ENCODE measurements at places on chromosomes 2 and 18.

- DNase-seq, result no peak
These were observed 31.8 kb downstream of the METAP1D start for GRCh38 chr2:172031536-172031935.

GRCh38 chr2:158975271-158975921 is 7.0 kb downstream of the TANC1 start:
- DNase-seq, result no peak

- DNase-seq, result no peak
These were observed 197.5 kb upstream of the COL3A1 start for GRCh38 chr2:188776634-188777033.

DNA sequence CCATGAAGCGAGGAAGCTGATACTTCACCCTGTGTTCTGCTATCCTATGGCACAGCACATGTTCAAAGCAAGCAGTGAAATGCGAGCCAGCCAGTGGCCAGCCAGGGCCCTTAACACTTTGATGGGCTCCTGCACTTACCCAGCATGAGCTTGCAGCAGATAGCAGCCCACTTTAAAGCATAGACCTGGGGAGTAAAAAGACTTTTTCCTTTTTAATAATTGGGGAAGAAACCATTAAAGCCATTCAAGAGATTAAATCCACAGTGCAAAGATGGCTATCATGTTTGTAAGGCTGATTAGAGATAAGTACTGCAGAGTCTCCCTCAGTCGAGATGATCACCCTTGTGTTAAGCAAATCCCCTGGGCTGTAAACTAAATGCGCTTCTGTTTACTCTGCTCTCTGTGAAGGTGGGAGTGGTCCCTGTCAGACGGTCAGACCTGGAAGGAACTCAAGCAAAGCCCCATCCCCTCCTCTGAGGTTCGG is 15.7 kb downstream of the CCBE1 start:
- DNase-seq, result peak; percentile 25

DNA sequence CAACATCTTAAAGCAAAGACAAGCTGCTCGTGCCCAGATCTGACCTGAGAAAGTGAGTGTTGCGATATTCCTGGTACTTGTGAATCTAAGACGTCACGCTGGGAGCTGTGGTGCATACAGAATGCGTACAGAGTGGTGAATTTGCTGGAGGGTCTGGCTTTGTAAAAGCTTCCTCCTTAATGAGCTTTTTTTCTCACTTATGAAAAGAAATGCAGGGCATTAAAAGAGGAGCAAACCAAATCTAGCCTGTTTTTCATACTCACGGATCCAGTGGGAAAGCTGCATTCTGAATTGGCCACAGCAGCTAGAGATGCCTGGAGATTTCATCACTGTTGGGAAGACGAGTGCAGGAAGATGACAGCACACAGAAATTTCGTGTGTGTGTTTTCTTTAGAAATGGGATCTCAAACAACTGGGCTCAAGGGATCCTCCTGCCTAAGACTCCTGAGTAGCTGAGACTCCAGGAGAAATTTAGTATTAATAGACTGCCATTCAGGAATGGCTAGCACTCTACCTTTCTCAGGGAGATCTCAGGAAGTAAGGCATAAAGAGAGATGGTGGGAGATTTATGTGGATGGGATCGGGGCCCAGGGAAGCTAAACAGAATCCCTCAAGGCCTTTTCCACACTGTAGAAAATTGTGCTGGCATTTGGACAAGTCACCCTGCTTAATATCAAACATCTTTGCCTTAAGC is 181.3 kb downstream of the ALPK2 start:
- DNase-seq, result no peak

DNA sequence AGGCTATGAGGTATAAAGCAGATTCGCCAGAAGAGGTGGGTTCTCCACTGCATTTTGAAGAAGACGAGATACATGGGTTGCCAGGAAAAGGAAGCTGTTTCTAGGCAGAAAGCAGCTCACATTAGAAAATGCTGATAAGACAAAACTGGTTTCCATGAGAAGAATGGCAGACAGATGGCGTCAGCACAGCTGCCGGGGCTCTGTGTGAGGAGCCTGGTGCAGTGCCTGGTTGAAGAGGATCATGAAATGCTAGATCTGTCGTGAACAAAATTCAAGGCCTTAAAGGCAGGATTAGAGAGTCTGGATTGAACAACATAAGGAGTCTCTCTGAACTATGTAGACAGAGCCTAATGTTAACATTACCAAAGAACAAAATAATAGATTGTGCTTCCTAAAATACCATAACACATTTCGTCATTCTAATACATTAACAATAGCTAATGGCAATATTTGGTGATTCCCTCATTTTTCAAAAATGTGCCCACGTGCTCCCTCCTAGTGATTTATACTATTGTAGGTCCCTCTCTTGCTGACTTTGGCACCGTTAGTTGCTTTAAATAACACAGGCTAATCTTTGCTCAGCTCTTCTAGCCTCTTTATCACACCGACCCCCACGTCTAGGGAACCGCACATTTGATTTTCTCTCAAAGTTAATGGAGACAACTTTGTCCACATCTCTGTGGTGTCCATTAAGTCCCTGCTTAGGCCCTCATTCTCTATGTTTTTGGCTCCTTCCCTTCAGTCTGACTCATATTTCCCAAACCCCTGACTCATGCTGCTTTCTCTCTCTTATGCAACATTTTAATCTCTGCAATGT is 38.2 kb downstream of the EFEMP1 start:
- no peak for DNase-seq

- DNase-seq, result no peak
These were observed 97.9 kb downstream of the ATAD2B start for GRCh38 chr2:23828986-23829385.

- no peak for DNase-seq
These were observed 62.0 kb downstream of the MBD2 start for GRCh38 chr18:54162431-54162830.

GRCh38 chr2:193776988-193777387 is 1582.3 kb upstream of the TMEFF2 start:
- no peak for DNase-seq

- DNase-seq, result no peak
These were observed 144.2 kb downstream of the TTC32 start for GRCh38 chr2:19757586-19757985.

DNA sequence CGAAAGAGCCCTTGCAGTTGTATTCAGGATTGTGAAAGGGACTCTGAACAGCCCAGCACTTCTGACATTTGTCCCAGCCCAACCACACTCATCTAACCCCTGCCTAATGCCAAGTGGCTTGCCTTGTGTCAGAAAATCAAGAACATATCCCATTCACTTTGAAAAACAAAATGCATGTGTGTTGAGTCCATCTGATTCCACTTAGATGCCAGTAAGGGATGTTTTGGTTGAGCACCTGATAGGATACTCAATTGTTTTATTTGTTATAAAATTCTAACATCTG is 776.8 kb downstream of the BCL11A start:
- DNase-seq, result no peak

GRCh38 chr18:79510046-79510685 is 114.4 kb downstream of the NFATC1 start:
- DNase-seq, result no peak

DNA sequence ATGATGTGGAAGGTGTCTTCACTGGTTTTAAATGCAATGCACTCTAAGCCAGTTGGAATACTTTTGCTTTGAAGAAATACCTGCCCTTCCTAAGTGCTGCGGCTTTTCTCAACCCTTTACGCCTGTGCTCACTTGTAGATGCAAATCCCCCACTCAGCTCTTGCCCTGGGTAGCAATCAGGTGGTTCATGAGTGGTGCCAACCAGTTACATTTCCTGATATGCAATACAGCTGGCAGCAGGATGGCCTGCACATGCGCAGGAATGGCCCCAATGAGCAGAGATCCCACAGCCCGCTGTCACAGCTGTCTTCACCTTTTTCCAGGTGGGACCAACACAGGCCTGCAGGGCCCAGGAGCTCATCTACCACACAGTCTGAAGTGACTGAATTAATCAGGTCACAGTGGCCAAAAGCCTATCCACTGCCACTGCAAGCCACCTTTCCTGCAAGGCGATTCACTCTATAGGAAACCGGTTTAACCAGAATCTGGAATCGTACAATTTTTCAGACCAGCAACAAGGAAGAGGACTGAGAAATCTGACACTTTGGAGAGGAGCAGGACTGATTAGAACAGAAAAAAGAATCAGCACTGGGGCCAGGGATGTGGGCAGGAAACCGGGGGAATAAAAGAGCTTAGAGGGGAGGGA is 247.8 kb downstream of the MYT1L start:
- DNase-seq, result no peak

DNA sequence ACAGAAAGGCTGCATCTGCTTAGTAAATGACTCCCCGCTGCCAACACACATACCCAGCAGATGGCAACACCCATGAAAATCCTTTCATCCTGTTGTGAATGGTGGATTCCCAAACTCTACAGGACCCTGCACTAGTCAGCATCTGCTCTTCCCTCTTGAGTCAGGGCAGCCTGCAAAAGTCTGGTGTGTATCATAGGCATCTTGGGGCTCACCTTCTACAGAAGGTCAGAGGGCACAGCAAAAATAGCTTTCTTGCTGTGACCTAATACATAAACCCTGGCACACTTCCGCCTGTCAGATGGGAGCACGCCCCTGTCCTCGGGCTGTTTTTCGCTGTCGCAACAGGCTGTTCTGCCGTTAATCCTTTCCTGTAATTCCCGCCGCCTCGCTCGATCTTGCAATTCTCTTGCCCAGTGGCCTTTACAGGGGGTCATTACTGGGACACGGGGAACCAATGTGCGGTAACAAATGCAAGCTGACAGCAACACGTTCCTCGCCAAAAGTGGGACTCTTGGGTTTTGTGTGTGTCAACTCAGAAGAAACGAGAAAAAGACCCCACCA is 19.9 kb upstream of the SCYGR1 start:
- no peak for DNase-seq

GRCh38 chr2:132547090-132547687 is 122.8 kb downstream of the LYPD1 start:
- DNase-seq, result peak; percentile 77

All from nephron progenitor cell (in vitro differentiated cells).